ENCODE measurements at places on chromosomes 2 and 18.

- DNase-seq: no peak
Observed at GRCh38 chr18:58177896-58178470, 134.0 kb downstream of the NEDD4L start.

DNA sequence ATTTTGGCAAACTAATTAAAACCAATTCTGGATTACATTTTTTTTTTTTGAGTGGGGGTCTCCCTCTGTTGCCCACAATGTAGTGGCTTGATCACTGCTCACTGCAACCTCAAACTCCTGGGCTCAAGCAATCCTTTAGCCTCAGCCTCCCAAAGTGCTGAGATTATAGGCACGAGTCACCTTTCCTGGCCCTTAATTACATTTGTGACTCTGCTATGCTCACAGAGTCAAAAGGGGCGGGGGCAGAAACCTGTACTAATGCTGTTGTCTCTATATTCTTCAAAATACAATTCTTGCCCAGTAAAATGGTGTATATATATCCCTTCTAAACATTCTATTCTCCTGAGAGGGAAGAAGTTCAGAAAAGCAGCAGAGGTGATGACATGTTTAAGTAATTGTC lies 23.2 kb downstream of the PRKD3 start:
- no peak for DNase-seq

DNA sequence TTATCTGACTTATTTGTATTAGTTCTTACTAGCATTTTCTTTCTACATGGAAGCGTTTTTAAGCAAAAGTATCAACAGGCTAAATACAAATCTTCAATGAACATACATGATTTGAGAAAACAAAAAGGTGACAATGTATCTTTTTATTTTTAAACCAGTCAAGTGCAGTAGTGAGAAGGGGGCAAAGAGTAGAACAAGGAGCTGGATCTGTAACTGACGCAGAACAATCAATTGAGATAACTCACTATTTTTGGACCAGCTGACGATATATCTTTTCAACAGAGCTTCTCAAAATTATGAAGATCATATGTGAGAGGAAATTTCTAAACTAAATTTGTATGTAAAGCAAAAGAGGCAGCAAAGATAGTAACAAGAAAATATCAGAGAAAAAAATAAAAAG lies 15.5 kb downstream of the NCKAP1 start:
- no peak for DNase-seq

- peak; percentile 86 for DNase-seq
Observed at GRCh38 chr2:148645539-148646230, 1.1 kb downstream of the EPC2 start.

DNA sequence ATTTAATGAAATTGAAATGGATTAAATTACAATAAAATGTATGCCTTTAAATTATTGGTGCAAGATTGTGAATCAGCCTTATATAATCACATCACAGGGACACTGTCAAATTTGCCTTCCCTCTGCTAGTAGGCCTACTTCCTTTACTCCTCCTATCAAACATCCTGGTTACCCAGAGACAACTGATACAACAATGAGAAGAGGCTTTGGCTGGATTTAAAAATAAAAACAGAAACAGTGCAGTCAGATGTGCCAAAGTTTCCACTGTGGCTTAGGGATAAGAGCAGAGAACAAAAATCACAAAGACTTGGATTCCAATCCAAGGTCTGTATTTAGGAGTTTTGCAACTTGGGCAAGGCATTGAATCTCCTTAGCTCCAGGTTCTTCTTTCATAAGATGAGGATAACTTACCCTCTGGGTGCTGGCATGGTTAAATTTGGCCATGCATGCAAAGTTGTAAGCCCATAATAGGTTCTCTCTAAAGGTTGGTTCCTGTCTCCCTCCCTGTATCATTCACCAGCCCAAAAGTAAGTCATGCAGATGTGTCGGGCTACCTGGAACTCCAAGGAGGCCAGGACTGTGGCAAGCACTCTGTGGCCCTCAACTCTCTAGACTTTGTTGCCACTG lies 99.3 kb upstream of the LRATD1 start:
- DNase-seq: no peak

DNA sequence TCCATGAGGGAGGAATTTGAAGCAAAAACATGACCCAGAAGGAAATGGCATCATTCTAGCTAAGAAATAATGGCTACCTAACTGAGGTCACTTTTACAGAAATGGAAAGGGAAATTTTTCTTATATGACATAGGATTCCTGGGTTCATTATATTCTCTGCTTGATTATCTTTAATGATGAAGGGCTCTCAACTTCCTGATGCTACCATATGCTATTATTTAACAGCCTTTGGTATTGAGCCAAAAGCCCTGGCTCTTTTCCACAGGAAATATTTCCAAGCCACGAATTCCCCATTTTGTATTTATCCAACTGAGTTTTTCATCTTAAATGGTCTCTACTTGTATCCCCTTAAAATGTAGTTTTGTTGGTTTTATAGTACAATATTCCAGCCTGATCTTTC lies 63.2 kb upstream of the NPAS2 start:
- DNase-seq: no peak

DNA sequence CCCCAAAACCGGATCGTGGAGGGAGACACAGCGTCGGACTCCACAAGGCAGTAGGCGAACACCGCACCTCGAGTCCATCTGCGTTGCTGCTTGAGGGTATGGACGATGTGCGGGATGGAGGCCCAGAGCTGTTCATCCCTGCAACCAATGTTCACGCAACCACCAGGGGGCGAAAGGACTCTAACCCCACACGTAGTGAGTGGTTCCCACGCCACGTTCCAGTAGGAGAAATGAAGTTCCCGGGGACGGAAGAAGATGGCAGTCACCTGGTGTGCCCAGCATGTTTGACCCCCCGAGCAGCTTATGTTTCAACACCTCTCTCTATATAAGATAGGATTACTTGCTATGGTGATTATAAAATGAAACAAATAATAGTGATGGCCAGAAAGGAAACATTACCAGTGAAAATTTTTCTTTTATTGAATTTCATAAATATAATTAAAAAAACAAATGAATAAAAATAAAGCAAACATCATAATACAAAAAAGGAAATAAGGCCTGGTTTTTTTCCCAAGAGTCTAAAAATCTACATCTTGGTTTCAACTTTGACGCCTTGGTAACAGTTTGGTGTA lies 184.3 kb downstream of the SH3BP4 start:
- peak; percentile 37 for DNase-seq

- no peak for DNase-seq
Observed at GRCh38 chr2:133452583-133452982, 115.7 kb downstream of the NCKAP5 start.

DNA sequence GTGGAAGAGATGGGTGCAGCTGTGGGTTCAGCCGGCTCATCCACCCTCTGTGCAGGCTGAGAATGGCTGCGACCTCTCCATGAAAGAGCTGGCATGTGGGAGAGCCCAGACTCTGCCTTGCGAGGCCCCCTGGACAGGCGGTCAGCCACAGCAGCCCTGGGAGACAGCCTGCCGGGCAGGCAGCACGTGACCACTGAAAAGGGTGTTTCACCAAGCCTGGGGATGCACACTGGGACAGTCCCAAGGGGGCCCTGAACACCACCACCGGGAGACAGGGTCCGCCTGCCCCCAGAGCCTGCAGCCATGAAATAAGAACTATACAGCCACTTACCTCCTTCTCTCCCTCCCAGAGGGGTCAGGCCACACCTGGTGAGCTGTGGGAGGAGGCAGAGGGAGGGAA lies 11.5 kb downstream of the RFX8 start:
- no peak for DNase-seq

GRCh38 chr18:32276906-32277305 lies 87.1 kb downstream of the MEP1B start:
- no peak for DNase-seq

DNA sequence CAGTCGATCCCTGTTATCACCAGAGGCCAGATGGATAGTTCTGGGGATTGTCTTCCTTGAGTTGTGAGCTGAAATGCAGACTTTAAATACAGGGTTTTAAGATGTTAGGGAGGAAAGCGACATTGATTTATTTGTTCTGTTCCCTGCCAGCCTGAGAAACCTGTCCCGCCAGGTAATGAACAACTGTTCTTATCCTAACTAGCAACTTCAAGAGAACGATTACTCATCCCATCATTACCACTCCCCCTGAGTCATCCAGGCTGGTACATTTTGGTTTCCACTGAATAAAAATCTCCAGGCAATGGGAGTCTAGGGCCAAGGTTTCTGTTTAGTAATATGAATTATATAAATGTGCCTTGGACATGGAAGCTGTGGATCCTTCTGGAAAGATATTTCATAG lies 131.2 kb downstream of the LYPD6B start:
- no peak for DNase-seq

GRCh38 chr2:218993345-218994315 lies at the start of gene CRYBA2:
Gene CRYBA2 (minus strand): TSS chr2:218993422. CDS start chr2:218993176, 246 bp downstream.
- DNase-seq: no peak

GRCh38 chr2:37083873-37084794 lies at the start of the genes GPATCH11 and HEATR5B:
Gene GPATCH11 (plus strand): TSS chr2:37084518. CDS start chr2:37088382, 3,864 bp downstream.
Gene HEATR5B (minus strand): TSS chr2:37084372. CDS start chr2:37083414, 958 bp downstream.
- peak; percentile 95 for DNase-seq

DNA sequence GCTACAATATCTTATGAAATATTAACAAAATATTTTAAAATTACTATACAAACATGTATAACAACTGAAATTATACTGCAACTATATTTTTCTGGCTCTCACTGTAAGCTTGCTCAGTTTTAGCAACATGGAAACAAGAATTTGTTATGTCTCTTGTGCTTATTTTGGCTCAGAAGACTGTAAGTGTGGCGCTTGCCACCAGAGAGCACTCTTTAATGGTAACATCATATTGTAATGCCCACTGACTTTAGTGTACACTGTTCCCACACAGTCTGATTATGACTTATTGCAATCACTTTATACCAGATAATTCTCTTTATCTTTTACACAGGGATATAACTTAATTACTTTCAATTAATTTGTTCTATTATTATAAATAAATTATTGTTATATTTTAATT lies 1500.6 kb upstream of the TMEFF2 start:
- DNase-seq: no peak

DNA sequence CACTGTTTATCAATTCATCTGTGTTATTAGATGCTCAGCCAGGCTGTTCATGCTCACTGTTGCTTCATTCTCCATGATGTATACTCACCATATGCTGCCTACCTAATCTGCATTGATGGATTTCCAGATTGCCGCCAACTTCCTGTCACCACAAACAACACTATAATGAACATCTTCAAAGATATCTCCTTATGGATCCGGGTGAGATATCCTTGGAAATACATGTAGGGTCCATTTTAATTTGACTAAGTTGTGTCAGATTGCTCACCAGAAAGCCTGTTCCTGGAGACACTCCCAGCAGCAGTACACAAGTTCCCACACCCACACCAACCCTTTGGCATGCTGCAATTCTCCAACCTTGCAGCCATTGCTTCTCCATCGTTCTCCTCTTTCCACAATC lies 547.5 kb upstream of the TNP1 start:
- no peak for DNase-seq

DNA sequence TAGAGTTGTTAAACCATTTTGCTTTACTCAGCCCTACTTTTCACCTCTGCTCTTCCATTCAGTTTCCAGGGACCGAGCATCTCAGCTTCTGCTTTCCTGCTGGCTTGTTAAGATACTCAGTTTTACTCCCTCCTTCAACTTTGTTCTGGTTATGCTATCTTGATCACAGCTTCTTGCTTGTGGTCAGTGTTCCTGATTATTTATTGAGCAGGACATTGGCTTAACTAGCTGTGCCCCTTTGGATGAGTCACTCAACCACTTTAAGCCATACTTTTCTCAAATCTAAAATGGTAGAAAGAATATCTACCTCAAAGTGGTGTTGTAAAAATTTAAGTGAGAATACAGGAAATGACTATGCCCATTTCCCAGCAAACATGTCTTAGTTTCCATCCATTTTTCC lies 124.0 kb downstream of the KYNU start:
- no peak for DNase-seq

GRCh38 chr18:22552899-22553460 lies 135.3 kb upstream of the CTAGE1 start:
- DNase-seq: no peak

GRCh38 chr2:101036562-101036961 lies 34.5 kb downstream of the RPL31 start:
- DNase-seq: no peak

GRCh38 chr2:47534179-47534919 lies 131.4 kb downstream of the MSH2 start:
- DNase-seq: no peak

GRCh38 chr2:64192664-64193105 lies 48.5 kb upstream of the PELI1 start:
- DNase-seq: no peak

GRCh38 chr2:3703236-3703756 lies at the start of gene DCDC2C:
Gene DCDC2C (plus strand): TSS chr2:3703575. CDS start chr2:3703752, 177 bp downstream.
- no peak for DNase-seq

DNA sequence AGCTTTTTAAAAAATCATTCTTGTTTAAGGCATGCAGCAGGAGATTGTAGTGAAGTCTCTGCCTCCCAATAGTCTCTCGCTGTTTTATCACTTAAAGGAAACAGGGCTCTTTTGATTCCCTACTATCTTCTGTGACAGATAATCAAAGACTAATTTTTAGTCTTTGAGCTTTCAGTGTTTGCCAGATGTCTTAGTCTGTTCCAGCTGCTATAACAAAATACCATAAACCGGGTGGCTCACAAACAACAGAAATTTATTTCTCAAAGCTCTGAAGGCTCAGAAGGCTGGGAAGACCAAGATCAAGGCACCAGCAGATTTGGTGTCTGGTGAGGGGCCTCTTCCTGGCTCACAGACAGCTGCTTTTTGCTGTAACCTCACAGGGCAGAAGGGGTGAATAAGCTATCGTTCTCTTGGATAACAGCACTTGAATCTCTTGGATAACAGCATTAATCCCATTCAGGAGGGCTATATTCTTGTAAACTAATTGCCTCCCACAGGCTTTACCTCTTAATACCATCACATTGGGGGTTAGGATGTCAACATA lies 37.8 kb upstream of the STAT4 start:
- no peak for DNase-seq

- DNase-seq: no peak
Observed at GRCh38 chr2:39516347-39517101, 79.4 kb upstream of the MAP4K3 start.

- DNase-seq: no peak
Observed at GRCh38 chr2:193469251-193469650, 1274.5 kb upstream of the TMEFF2 start.

- no peak for DNase-seq
Observed at GRCh38 chr2:150847578-150847977, 360.1 kb upstream of the RND3 start.

- no peak for DNase-seq
Observed at GRCh38 chr2:227267410-227268115, 57.5 kb upstream of the MFF start.

DNA sequence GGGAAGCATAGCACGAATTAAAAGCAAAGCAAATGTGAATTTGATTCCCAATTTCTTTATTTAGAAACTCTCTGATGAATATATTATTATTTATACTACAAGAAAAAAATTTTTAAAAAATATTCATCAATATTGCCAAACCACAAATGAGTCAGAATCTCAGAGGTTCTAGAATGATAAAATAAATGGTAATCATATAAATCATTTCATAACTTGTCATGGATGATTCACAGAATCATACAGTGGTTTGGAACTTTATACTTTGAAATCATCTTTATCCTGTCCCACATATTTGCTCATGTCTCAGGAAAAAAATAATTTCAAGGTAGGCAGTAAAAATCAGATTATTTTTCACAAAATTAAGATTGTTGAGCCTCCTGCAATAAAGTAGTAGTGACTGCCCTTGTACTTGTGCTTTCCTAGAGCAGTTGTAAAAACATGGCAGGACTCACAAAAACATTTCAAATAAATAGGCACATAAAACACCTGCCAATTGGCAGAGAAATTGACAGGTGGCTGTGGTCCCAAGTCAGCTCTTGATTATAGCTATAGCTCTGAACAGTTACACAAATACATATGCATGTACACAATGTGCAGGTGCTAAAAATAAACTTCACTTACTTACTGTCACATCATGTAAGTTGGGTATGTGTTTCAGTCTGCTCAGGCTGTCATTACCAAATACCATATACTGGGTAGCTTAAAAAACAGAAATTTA lies 273.9 kb upstream of the SESTD1 start:
- no peak for DNase-seq
